CD8-positive, alpha-beta memory T cell (primary cell): ENCODE measurements at places on chromosomes 2 and 18. TPM values are rescaled to one million over a fixed set of nuclear protein-coding genes. Genes with fewer than 3 reads are reported as not detected.

The MRPL30 gene
- 28.8 TPM for total RNA-seq

The ATL2 gene
- 62.4 TPM for total RNA-seq

The CCL20 gene
- total RNA-seq = 5.0 TPM

The ACMSD gene
- not detected for total RNA-seq

The VIL1 gene
- total RNA-seq = not detected

The NAT8 gene
- not detected for total RNA-seq

- DNase-seq = no peak
These were observed 36.9 kb upstream of the SERPINB2 start for GRCh38 chr18:63850636-63851035.

- no peak for DNase-seq
These were observed 143.3 kb upstream of the ITGA4 start for GRCh38 chr2:181313845-181314244.

GRCh38 chr18:13541621-13542519 lies 184.5 kb downstream of the FAM210A start:
- DNase-seq = no peak

- no peak for DNase-seq
These were observed 346.1 kb upstream of the PLGLB2 start for GRCh38 chr2:87401726-87402345.

DNA sequence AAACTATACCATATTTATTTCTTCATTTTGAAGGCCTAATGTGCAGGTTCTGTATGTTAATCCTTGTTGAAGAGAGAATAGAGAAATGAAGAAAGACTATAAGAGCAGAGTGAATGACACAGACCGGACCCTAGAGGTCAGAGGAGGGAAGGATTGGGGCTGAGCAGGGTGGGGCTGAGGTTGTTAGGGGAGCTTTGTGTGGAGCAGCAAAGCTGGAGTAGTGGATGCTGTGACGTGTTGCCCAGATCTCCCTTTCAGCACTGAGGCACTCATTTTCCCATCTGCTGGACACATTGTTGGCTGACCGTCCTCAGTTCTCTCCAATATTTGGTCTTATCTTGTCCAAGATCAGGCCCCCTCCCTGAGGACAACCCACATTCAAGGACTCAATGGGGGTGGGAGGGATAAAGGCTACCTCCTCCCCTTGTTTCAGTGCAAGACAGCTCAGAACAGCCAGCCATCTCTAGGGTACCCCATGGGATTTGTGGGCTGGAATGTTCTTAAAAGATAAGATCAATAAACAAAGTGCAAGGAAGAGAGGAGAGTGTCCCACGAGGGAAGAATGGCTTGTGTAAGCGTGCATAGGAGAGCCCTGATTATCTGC lies 143.6 kb downstream of the TDRD15 start:
- DNase-seq = no peak

DNA sequence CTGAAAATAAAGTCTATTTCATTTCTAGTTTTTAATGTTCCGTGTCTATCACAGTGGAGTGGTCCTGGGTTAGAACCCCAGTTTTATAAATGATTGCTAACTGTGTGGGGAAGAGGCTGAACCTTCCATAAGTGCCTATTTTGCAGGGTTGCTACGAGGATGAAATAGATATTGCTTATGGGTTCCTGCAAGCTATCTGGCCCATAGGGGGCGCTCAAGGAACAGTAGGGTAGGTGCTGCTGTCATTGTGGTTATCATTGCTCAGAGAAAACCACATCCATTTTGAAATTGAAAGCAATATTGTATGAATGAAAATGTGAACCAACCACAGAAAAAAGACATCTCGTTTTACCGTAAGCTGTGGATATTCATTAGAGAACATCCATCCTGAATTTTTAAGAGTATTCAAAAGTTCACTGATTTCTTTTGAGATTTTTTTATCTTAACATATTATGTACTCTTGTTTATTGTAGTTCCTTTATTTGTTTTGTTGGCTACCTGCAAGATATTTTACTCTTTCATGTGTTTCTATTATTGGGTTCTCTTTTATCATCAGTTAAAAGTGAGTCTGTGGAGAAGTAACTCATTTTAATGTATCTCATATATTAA lies 261.6 kb downstream of the NAPG start:
- DNase-seq = peak; percentile 78

- peak; percentile 72 for DNase-seq
These were observed 13.0 kb downstream of the ODC1 start for GRCh38 chr2:10434886-10435819.

DNA sequence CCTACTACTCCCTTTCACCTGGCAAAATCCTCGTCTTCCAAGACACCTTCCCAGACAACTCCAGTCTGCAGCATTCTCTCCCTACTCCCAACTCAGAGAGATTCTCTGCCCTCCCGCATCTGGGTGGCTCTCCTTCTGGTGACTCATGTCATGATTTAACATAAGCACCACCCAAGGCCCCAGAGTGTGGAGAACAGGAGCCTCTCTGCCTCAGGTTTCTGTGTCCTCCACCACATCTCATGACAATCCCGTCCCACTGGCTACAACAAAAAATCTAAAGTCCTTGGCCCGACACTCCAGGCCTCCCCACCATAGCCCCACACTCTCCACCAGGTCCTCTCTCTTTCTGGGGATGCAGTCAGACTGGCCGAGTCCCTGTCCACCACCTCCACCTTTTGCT lies 197.1 kb downstream of the BCL11A start:
- DNase-seq = no peak
